Bronchus fibroblast of lung (primary cell): ENCODE measurements at places on chromosomes 3 and 15. TPM values are rescaled to one million over a fixed set of nuclear protein-coding genes. Genes with fewer than 3 reads are reported as not detected.

EBLN2 gene
- 0.89 and 1.0 TPM in 2 replicates for total RNA-seq

OSBPL10 gene
- 5.7 and 8.2 TPM in 2 replicates for total RNA-seq

ARHGAP11A gene
- total RNA-seq = 23.3 and 32.6 TPM in 2 replicates

GOLGA8K gene
- total RNA-seq = not detected in 2 replicates

ATP13A5 gene
- not detected in 2 replicates for total RNA-seq

TRAK1 gene
- total RNA-seq = 17.8 and 18.0 TPM in 2 replicates

ZNF35 gene
- 3.3 and 6.6 TPM in 2 replicates for total RNA-seq

UPK1B gene
- total RNA-seq = not detected in 2 replicates

GOLGA8T gene
- 0.15 TPM in 1 of 2 replicates, not detected in the other for total RNA-seq

LRTM1 gene
- total RNA-seq = not detected in 2 replicates

MESP2 gene
- total RNA-seq = 0.45 and 1.3 TPM in 2 replicates

PLCH1 gene
- 0.30 TPM in 1 of 2 replicates, not detected in the other for total RNA-seq

FRMD5 gene
- total RNA-seq = 0.84 and 0.89 TPM in 2 replicates

SKOR1 gene
- 0.17 TPM in 1 of 2 replicates, not detected in the other for total RNA-seq

SPATA16 gene
- total RNA-seq = not detected in 2 replicates

PCOLCE2 gene
- 1.3 and 1.5 TPM in 2 replicates for total RNA-seq

RETNLB gene
- not detected in 2 replicates for total RNA-seq

ANKRD34C gene
- total RNA-seq = not detected in 2 replicates

NDUFB5 gene
- 59.2 and 82.5 TPM in 2 replicates for total RNA-seq

PTPRG gene
- total RNA-seq = 27.9 and 31.9 TPM in 2 replicates

HOMER2 gene
- 0.50 and 1.5 TPM in 2 replicates for total RNA-seq

SENP8 gene
- 1.5 and 2.0 TPM in 2 replicates for total RNA-seq

ADPRH gene
- 2.0 and 2.7 TPM in 2 replicates for total RNA-seq

SMCO1 gene
- total RNA-seq = 0.15 and 0.34 TPM in 2 replicates

PLIN1 gene
- total RNA-seq = 0.15 TPM in 1 of 2 replicates, not detected in the other

ZNF662 gene
- 1.0 and 1.3 TPM in 2 replicates for total RNA-seq

CHRM5 gene
- not detected in 2 replicates for total RNA-seq

NPAP1 gene
- not detected in 2 replicates for total RNA-seq

TMEM89 gene
- total RNA-seq = not detected in 2 replicates

ABI3BP gene
- 4.7 and 11.9 TPM in 2 replicates for total RNA-seq

TIMP4 gene
- total RNA-seq = 10.9 and 11.3 TPM in 2 replicates

IL20RB gene
- total RNA-seq = 2.2 and 3.0 TPM in 2 replicates

WNT5A gene
- 31.4 and 33.5 TPM in 2 replicates for total RNA-seq
